T-helper 1 cell (primary cell): ENCODE measurements at places on chromosomes 3 and 15.

- DNase-seq: no peak
Observed at GRCh38 chr3:172077197-172077757, 37.9 kb downstream of the FNDC3B start.

DNA sequence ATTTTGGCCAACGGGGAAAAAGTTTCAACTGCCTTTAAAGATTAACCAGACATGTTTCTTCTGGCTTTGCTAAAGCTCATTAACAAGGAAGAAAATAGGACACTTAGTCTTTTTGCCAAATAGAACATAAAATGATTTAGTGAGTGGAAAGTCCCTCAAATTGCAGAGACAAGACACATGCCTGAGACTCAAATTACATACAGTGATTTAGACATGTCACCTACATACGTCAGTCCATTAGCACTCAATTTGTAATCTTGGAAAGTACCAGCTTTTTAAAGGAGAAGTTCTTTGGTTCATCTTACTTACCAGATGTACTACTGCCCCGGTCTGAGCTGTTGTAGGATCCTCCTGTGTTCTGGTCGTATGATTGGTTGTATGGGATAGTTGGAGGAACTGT, 1134.2 kb downstream of the ROBO1 start:
- no peak for DNase-seq

- peak; percentile 13 for DNase-seq
Observed at GRCh38 chr15:59371458-59372351, 966 bp downstream of the MYO1E start.

GRCh38 chr3:50388016-50388719, 28.8 kb upstream of the TMEM115 start:
- DNase-seq: no peak

GRCh38 chr3:25503898-25504301, 75.8 kb downstream of the RARB start:
- DNase-seq: no peak

- DNase-seq: no peak
Observed at GRCh38 chr3:152260026-152260425, 8.7 kb upstream of the MBNL1 start.

DNA sequence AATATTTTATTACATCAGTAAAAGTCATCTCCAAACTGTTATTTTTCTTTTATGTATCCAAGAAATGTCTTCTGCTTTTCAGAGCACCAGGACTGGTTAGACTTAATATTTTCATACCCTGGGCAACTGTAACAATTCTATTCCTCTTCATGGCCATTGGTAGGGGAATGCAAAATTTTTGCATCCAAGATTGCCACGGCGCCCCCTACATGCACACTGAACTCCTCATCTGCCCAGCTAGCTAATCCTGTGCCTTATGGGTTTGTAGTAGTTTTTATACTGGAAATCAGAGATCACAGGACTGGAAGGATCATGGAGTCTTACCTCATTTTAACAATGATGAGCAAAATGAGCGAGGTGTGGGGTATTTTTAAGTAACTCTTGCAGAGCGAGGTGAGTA, 74.2 kb downstream of the CRTC3 start:
- no peak for DNase-seq

- DNase-seq: no peak
Observed at GRCh38 chr3:41630708-41631107, 331.2 kb downstream of the ULK4 start.

GRCh38 chr15:43253431-43254403, 13.0 kb downstream of the TGM5 start:
- no peak for DNase-seq

DNA sequence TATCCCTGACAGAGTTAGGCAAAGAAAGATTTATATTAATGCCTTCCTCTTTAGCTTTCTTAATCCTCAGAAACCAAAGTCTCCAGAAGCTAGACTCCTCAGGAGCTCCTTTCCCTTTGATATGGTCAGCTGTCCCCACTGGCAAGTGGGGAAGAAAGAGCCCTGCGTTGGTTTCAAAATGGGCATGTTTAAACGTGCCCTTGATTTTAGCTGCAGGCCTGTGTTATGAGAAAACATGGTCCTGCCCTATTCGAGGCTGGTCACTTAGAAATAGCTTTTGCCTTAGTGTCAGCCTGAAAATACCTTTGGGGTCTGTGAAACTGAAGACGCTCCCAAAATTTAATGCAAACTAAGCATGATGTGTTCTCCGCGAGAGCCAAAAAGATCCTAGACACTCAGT, 135.5 kb upstream of the RARB start:
- no peak for DNase-seq

DNA sequence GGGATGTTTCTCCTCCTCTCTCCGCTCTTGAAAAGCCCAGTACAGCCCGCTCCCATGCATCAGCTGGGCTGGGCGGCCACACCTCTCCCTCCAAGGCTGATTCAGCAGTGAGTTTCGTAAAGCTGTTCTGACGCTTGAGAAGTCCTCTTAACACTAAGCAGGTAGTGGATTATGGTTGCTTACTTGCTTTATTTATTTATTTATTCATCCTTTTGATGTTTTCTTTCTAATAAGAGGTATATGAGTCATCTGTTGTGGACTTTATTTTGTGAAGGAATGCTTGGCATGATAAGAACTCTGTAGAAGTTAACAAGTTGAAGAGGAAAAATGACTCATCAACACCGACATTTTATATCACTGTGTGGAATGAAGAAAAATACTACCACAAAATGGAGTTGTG, 285.0 kb downstream of the SQOR start:
- DNase-seq: no peak

- DNase-seq: no peak
Observed at GRCh38 chr15:39034816-39035215, 470.2 kb upstream of the RASGRP1 start.
